Right forelimb (tissue), 1 donor: ENCODE measurements at places on chromosomes 16 and 17.

GRCh38 chr17:44378171-44378705 is 11.2 kb downstream of the ITGA2B start:
- no peak for DNase-seq

- DNase-seq: no peak
These were observed 142.4 kb downstream of the CYLD start for GRCh38 chr16:50884066-50884860.

- DNase-seq: no peak
These were observed 40.9 kb downstream of the RAP1GAP2 start for GRCh38 chr17:2837147-2837561.

- DNase-seq: no peak
These were observed 22.9 kb upstream of the LITAF start for GRCh38 chr16:11609474-11610120.
